ENCODE measurements at places on chromosomes 5 and 9.

GRCh38 chr5:76696251-76696650 is 19.7 kb upstream of the F2R start:
- DNase-seq, result no peak

GRCh38 chr5:77629509-77630113 is 8.9 kb downstream of the OTP start:
- no peak for DNase-seq

- DNase-seq, result no peak
Observed at GRCh38 chr5:59238126-59238902, 655.2 kb downstream of the PDE4D start.

- no peak for DNase-seq
Observed at GRCh38 chr9:16241231-16241630, 629.2 kb downstream of the BNC2 start.

DNA sequence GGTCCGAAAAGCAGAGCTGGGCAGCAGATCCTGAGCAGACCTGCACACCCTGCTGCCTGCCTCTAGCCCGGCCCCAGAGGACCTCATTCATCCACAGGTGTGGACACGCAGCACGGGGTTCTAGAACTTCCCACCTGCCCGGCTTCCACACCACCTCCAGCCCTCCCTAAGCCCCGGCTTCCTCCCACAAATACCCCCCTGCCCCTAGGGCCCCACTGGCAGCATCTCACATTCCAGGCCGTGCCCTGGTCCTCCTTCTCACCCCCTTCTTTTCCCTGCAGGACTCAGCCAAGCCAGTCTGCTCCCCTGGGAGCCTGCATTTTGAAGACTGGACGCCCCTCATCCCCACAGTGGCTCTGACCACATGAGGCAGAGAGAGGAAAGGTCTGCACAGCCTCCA is 138.9 kb downstream of the ADAMTS2 start:
- no peak for DNase-seq

DNA sequence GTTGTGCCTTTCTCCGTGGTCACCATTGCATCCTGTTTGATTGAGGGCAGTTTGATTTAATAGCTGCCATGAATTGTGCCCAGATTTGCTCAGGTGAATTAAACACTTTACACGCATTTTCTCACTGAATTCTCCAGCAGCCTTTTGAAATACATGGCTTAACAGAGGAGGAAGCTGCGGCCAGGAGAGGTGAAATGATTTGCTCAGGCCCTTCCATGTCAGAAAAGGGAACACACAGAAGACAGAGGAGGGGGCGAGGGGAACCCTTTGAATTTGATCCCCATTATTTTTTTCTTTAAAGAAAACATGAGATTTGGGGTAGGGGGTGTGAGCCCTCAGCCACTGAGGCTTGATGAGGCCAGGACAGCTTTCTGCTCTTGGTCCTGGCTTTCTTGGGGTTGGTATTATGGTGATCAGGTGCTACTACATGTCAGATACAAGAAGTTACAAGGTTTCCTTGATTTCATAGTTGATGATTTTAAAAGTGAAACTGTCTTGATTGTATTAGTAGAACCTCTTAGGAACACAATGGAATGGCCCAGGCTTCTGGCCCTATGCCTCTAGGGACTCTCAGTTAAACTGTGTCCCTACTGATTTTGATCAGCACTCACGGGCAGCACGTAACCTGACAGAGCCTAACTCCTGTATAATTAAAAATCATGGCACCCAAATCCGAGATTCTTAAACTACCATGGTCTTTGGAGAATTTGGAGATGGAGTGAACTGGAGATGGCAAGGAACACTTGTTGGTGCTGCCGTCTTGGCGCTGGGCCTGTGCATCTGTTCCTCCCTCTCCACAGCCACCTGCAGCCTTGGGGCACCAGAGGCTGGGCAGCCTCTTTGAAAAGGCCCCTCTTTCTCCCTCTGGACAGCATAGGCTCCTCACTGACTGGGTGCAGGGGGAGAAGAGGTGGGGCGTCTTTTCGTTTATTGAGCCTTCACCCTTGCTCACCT is 107.9 kb downstream of the TRIO start:
- DNase-seq, result no peak

DNA sequence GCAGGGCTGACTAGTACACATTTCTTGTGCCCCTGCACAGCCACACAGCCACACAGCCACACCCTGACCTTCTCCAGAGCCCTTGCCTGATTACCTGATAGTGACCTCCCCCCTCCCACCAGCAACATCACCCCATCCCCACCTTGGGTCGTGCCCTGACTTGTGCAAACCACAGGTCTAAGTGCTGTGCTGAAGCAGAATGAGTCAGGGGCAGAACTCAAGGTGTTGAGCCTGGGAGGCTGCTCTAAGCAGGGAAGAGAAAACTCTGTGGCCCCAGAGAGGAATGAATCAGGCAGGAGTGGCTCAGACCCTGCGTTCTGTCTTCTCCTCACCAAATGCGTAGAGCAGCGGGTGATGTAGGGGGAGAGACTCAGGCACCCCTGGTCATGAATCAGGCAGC is 24.3 kb upstream of the FAT2 start:
- no peak for DNase-seq

DNA sequence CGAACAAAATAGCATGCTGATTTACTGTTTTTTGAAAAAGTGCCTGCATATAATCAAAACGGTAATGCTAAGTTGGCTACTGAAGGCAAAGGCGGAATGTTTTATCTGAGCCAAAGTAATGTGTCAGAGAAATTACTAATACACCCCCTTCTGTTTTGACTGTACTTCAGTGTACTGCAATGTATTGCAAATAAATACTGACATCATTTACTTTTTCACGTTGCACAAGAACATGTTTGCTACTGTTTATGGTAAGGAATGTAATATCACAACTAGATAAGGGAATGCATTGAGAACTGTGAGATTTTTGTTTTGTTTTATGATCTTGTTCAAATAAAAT is 813 bp upstream of the AGTPBP1 start:
- DNase-seq, result no peak

- DNase-seq, result peak; percentile 34
Observed at GRCh38 chr5:9820691-9821449, 190.7 kb upstream of the TAS2R1 start.

GRCh38 chr5:52767766-52768480 is 19.8 kb upstream of the ITGA1 start:
- no peak for DNase-seq

DNA sequence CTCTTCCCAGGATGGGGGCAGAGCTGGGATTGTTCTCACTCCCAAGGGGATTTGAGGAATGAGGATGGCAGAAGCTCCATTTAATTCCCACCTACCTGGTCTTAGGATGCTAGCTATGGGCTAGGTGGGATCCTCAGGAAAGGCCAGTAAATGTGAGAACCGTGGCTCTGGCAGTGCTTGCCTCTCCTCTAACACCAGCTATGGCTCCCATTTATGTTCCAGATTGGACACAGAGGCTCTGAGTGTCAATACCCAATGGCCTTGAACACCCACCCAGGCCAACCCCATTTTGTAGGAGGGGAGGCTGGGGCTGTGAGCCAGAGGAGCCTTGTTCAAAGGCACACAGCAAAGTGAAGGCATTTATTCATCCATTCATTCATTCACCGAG is 10.2 kb upstream of the DAB2IP start:
- DNase-seq, result no peak

DNA sequence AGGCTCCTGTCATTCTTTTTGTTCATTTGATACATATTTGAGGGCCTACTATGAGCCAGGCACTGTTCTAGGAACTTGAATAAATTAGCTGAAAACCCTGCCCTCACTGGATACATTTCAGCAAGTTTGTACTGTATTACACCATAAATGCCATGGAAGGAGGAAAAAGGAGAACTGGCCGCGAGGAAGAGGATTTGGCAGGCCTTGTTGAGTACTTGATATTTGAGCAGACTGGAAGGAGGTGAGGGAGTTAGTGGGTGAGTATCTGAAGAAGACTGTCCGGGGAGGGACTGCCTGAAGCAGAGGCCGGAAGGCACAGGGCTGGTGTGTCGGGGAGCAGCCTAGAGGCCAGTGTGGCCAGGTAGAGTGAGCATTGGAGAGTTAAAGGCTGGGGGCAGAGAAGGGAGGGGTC is 4.5 kb downstream of the SNX30 start:
- DNase-seq, result no peak

DNA sequence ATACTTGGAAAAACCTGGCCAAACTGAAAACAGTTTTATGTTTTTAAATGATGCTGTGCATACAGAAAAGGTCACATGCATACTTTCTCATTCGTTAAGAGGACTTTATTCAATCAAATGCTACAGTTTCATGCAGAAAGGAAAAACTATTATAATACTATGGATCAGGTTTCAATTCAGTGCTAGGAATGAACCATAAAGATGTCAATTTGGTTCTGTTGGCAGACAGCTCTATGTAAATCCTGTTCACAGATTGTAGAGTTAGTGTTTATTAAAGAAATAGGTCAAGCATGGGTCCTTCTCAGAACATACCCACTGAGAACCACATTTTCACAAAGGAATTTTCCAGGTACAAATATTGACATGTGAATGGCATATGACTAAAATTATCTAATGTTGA is 57.1 kb downstream of the RETREG1 start:
- DNase-seq, result no peak

- DNase-seq, result no peak
Observed at GRCh38 chr9:137269231-137269772, 8.2 kb upstream of the TOR4A start.

GRCh38 chr5:13339093-13339492 is 605.4 kb downstream of the DNAH5 start:
- no peak for DNase-seq

GRCh38 chr5:34656700-34657273 is 659 bp downstream of the RAI14 start:
- DNase-seq, result peak; percentile 36

GRCh38 chr5:24161559-24161958 is 483.2 kb downstream of the CDH10 start:
- no peak for DNase-seq

DNA sequence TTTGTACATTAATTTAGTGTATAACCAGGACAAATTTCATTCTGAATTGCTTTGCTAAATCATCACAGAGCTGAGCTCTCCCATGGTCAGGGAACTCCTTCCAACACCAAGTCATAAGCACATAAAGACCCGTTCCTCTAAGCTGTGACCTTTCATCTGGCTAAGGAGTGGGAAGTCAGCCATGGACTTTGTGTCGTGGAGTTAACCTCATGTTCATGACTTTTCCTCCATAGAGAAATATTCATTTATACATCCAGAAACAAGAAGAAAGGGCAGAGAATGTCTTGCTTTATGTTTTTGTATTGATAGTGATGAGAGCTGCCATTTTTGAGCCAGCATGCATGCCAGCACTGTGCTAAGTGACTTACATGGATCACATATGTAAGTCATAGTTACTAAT is 97.5 kb downstream of the INIP start:
- no peak for DNase-seq

DNA sequence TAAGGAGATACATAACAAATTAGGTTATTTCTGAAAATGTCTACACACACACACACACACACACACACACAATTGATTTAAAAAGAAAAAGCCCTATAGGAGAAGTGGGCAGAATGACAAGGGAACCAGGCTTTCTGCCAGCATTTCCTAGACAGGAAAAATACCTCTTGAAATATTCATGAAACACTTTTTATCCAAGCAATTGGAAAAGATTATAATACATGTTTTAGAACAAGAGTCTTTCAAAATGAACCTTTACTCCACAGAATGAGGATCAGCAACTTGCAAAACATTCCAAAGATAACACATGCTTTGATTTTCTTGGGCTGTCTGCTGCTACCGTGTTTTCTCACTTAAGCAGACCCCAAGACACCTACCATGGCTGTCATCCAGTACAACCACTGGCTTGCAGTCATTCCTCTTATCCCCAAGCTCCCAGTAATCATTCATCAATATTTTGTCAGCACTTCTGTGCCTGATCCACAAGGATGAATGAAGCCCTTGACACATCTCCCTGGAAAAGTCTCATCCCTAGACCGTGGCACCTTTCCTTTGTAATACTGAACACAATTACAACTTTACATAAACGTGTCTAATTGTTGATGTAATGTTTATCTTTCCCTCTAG is 717.1 kb upstream of the ZNF608 start:
- no peak for DNase-seq

- no peak for DNase-seq
Observed at GRCh38 chr5:140103154-140103553, 10.8 kb upstream of the PURA start.

- no peak for DNase-seq
Observed at GRCh38 chr5:87398981-87399614, 13.6 kb downstream of the CCNH start.

DNA sequence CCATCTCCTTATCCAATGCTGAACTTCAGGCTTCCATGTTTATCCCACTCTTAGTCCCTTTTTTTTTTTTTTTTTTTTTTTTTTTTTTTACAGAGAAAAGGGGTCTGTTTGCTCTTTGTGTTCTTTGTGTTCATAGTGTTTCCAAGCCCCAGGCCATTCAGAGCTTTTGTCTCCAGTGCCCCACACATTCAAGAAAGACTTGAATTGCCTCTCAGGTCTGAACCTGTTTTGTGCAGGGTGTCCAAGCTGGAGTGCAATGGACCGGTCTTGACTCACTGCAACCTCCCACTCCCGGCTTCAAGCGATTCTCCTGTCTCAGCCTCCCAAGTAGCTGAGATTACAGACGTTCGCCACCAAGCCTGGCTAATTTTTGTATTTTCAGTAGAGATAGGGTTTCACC is 191.2 kb downstream of the PALM2AKAP2 start:
- no peak for DNase-seq

- no peak for DNase-seq
Observed at GRCh38 chr5:67875601-67876000, 340.0 kb upstream of the PIK3R1 start.

DNA sequence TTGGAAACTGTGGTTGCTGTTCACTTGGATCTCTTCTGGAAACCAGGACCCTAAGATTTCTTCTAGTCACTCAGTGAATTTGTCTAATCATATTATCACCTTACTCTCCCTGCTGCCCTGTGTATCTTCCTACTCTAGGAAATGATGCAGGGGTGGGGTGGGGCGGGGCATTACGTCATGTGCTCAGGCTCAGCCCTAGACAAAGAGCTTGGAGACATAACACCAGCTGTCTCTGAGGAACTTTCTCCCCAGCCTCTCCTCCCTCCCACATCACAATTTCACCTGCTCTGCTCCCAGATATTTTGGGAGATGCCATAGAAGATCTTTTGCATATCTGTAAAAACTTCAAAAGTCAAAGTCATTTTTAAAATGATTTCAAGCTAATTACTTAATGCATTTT is 470.4 kb downstream of the ZSWIM6 start:
- DNase-seq, result no peak

DNA sequence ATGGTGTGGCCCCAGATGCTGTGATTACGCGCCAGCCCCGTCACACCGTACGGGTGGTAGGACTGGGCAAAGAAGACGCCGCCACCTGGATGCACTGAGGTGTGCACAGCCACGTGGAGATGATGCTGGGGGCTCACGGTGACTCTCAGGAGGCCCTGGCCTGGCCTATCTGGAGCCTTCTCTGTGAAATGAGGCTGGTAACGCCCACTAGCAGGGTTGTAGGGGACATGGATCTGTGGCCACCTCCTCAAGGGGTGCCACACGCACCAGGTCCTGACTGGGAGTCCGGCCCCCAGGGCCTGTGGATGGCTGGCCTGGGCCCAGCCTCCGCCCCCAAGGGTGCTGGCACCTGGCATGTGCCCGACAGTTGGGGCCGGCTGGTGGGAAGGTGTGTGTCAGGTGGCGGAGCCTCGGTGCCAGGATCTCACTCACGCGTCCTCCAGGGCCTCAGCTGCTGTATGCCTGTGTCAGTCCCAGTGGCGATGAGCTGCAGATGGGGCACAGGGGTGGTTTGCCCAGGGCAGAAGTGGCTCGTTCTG is 32.4 kb downstream of the NEK6 start:
- no peak for DNase-seq

GRCh38 chr9:27227192-27227591 is 69.8 kb downstream of the EQTN start:
- DNase-seq, result no peak
